Mammary epithelial cell (primary cell): ENCODE measurements at places on chromosomes 7 and 10. TPM values are rescaled to one million over a fixed set of nuclear protein-coding genes. Genes with fewer than 3 reads are reported as not detected.

The HHEX gene
- 0.28 and 0.43 TPM in 2 replicates for total RNA-seq

The TAS2R3 gene
- total RNA-seq, result 2.6 and 2.7 TPM in 2 replicates

The LRIT1 gene
- total RNA-seq, result not detected

The KCP gene
- total RNA-seq, result 0.19 TPM in 1 of 2 replicates, not detected in the other

The SORBS1 gene
- total RNA-seq, result 0.94 and 1.6 TPM in 2 replicates

The AMPH gene
- total RNA-seq, result not detected in 2 replicates

The ZNF365 gene
- 5.9 and 10.1 TPM in 2 replicates for total RNA-seq

DNA sequence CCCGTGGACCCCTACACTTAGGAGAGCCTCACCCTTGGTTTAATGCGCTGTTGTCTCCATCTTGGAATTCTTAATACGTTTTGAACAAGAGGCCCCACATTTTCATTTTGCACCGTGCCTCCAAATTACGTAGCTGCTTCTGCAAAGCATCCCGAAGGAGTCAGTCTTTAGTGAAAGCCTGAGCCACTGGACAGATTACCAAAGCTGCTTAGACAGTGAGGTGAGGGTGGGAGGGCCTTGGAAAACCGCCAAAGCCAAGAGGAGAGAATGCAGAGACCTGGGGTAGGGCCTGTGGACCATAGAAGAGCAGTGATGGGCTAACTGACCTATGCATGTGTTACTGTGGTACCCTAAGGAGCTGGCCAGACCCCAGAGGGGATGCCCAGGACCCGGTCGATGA, 4.2 kb upstream of the TCAF1 start:
- DNase-seq, result no peak

GRCh38 chr10:105953056-105953455, 1211.5 kb downstream of the SORCS1 start:
- DNase-seq, result no peak

- no peak for DNase-seq
These were observed 88.5 kb downstream of the ELAPOR2 start for GRCh38 chr7:86970986-86971385.

DNA sequence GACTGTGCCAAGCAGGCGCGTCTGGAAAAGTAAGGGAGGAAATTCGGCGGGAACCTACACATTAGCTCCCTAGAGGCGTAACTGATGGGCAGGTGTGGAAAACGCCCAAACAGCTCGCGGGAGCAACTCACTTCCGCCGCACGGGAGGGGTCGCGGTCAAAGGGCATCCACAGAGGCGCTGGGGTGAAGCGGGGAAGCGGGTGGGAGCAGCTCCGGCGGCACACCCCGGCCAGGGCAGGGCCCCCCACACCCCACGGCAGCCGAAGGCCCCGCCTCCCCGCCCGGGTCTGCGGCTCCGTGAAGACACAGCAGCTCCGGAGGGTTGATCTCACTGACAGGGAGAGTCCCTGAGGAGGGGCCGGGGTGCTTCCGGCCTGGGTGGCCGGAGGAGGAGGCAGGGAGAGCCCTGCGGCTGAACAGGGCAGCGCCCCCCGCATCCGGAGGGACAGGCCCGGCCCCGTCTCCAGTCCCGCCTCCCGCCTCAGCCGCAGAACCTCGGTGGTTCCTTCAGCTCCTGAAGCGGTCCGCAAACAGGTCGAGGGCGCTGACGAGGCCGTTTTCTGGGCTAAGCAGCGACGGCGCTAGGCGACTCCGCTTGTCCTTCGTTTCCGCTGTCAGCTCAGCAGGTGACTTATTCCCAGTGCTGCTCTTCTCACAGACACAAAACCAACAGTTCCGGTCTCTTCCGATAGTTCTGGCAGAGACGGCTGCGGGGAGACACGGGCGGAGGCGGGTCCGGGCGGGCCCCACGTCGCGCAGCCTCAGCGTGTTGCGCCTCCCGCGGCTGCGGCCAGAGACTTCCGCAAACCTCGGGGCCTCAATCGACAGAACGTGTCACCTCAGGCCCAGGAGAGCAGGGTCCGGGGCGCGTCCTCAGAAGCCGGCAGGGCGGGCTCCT, 276.1 kb downstream of the DNAJB6 start:
- no peak for DNase-seq

GRCh38 chr7:124959676-124960075, 30.1 kb upstream of the POT1 start:
- DNase-seq, result peak; percentile 3

DNA sequence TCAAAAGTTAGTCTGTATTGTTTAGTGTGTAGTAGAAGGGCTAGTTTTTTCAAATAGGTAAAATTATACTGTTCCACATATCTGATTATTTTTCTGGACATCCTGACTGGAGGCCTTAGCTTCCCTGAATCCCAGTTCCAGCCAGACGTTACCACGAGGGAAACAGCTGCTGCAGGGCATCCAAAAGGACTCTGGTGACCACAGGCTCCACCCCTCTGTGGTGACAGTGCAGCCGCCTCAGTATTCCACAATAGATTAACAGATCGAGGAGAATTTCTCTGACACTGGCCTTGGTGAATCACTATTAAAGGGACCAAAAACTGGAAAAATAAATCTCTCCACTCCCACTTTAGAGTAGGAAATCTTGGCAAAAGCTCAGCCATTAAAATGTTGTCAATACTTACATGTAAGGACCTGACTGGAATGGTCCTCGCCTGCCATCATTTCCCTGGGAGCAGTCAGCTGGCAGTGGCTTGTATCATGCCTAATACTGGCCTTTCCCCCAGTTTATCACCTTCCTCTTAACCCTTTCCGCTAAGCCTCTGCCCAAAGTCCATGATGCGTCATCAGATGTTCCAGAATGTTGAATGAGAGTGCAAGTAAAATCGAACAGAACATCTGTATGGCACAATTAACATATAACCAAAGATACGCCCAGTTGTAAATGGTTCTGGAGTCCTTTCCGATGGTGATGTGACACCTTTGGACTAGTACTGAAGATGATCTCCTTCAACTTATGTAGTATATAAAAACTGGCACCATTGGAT, 31.6 kb downstream of the ENO4 start:
- peak; percentile 14 for DNase-seq

DNA sequence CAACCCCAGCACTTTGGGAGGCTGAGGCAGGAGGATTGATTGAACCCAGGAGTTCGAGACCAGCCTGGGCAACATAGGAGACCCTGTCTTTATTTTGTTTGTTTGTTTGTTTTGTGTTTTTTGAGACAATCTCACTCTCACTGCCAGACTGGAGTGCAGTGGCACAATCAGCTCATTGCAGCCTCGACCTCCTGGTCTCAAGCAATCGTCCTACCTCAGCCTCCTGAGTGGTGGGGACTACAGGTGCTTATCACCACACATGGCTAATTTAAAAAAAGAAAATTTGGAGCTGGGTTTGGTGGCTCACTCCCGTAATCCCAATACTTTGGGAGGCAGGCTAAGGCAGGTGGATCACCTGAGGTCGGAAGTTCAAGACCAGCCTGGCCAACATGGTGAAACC, 30.6 kb upstream of the CCL24 start:
- DNase-seq, result no peak
